Uterine smooth muscle cell (primary cell): ENCODE measurements at places on chromosomes 11 and 22. TPM values are rescaled to one million over a fixed set of nuclear protein-coding genes. Genes with fewer than 3 reads are reported as not detected.

Gene EFEMP2
- total RNA-seq: 37.7 and 62.2 TPM in 2 replicates

Gene FKBP2
- 40.7 and 59.2 TPM in 2 replicates for total RNA-seq

Gene SLC22A6
- total RNA-seq: not detected in 2 replicates

Gene ZNRF3
- total RNA-seq: 4.8 and 5.1 TPM in 2 replicates

Gene ALDH3B2
- total RNA-seq: not detected in 2 replicates

Gene LDLRAD3
- total RNA-seq: 2.4 and 5.0 TPM in 2 replicates

Gene SLC5A12
- not detected in 2 replicates for total RNA-seq

Gene OR52N4
- total RNA-seq: not detected in 2 replicates

Gene CCDC134
- 9.0 and 11.2 TPM in 2 replicates for total RNA-seq

Gene OR2AT4
- total RNA-seq: not detected in 2 replicates

Gene OR6T1
- not detected in 2 replicates for total RNA-seq

Gene SMTNL1
- not detected in 2 replicates for total RNA-seq

Gene VSIG10L2
- 0.22 TPM in 1 of 2 replicates, not detected in the other for total RNA-seq

Gene LRRC56
- total RNA-seq: 0.62 and 0.77 TPM in 2 replicates

Gene OR52B4
- total RNA-seq: not detected in 2 replicates

Gene BCO2
- total RNA-seq: 6.1 and 15.3 TPM in 2 replicates

Gene USP2
- total RNA-seq: 0.11 and 1.00 TPM in 2 replicates

Gene APOL6
- total RNA-seq: 26.0 and 28.7 TPM in 2 replicates

Gene VWCE
- total RNA-seq: 0.11 and 0.62 TPM in 2 replicates

Gene ST14
- total RNA-seq: under 0.01 TPM in 1 of 2 replicates, not detected in the other

Gene C22orf23
- 0.33 and 0.62 TPM in 2 replicates for total RNA-seq

Gene FZD4
- 14.6 and 29.1 TPM in 2 replicates for total RNA-seq

Gene WNT7B
- total RNA-seq: 0.33 TPM in 1 of 2 replicates, not detected in the other

Gene ZC3H7B
- 38.8 and 44.1 TPM in 2 replicates for total RNA-seq

Gene INPP5J
- 0.11 and 0.12 TPM in 2 replicates for total RNA-seq

Gene FADS2
- 384 and 476 TPM in 2 replicates for total RNA-seq

Gene CNTF
- 1.4 and 3.3 TPM in 2 replicates for total RNA-seq

Gene PKDREJ
- total RNA-seq: not detected in 2 replicates

Gene ESAM
- total RNA-seq: 0.62 and 0.89 TPM in 2 replicates

Gene GPR152
- total RNA-seq: not detected in 2 replicates

Gene THAP7
- total RNA-seq: 23.5 and 28.1 TPM in 2 replicates

Gene CDC42BPG
- total RNA-seq: 0.11 and 0.12 TPM in 2 replicates

Gene MRGPRX3
- total RNA-seq: 0.12 TPM in 1 of 2 replicates, not detected in the other

Gene CARD10
- 1.2 and 2.1 TPM in 2 replicates for total RNA-seq

Gene ELFN2
- total RNA-seq: 0.25 and 1.00 TPM in 2 replicates

Gene UBQLNL
- total RNA-seq: not detected in 2 replicates

Gene DKK3
- total RNA-seq: 253 and 492 TPM in 2 replicates

Gene TMEM80
- 9.9 and 10.5 TPM in 2 replicates for total RNA-seq

Gene DGAT2
- 1.3 and 2.1 TPM in 2 replicates for total RNA-seq

Gene MMP12
- total RNA-seq: 0.11 TPM in 1 of 2 replicates, not detected in the other

Gene SYTL2
- total RNA-seq: 7.9 and 11.5 TPM in 2 replicates

Gene B4GALNT4
- 1.00 and 1.8 TPM in 2 replicates for total RNA-seq

Gene PANX3
- not detected in 2 replicates for total RNA-seq

Gene GGTLC2
- not detected in 2 replicates for total RNA-seq

Gene ATL3
- 112 and 115 TPM in 2 replicates for total RNA-seq

Gene DNAJB7
- total RNA-seq: not detected in 2 replicates

Gene DEUP1
- under 0.01 and 0.33 TPM in 2 replicates for total RNA-seq

Gene MUC2
- total RNA-seq: under 0.01 TPM in 1 of 2 replicates, not detected in the other

Gene RAB3IL1
- total RNA-seq: 12.5 and 19.1 TPM in 2 replicates

Gene FBXO7
- 46.4 and 47.9 TPM in 2 replicates for total RNA-seq

Gene TUBA8
- total RNA-seq: 0.33 and 0.62 TPM in 2 replicates

Gene OVCH2
- 0.11 TPM in 1 of 2 replicates, not detected in the other for total RNA-seq
